ENCODE measurements at places on chromosomes 5 and 9.

DNA sequence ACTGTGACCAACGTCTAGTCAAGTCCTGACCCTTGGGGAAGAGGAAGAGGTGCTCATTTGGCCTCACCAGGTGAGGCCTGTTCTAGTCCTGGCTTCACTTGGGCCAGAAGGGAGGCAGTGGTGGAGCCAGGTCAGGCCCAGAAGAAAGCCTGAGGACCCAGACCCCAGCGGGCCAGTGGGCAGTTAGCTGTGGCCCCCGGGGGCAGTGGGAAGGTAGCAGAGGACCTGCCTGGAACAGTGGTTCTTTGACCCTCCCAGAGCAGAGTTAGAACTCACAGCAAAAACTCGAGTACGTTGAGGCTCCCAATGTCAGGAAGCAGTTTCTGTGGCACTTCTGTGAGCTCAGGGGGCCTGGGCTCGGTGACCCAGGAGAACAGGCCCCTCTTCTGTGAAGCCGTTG lies 66.0 kb upstream of the GARNL3 start:
- DNase-seq, result no peak

DNA sequence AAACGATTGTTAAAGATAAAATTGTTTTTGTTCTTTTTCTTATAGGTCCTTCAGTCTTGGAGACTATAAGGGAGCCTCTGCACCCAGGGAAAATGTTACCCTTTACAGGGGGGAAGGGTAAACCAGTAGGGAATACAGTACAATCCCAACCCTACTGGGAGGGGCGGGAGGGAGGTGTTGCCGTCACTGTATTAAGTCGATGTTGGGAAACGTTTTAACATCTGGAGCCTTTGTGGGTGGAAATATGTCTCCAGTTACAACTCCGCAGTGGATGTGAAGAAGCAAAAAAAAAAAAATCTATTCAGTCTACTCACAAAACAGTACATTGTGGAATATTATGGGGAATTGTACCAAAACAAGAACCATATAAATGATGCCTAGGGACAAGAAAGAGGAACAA lies 47.2 kb upstream of the FCHO2 start:
- DNase-seq, result no peak

- DNase-seq, result peak; percentile 31
Observed at GRCh38 chr5:142984525-142984924, 214.3 kb downstream of the ARHGAP26 start.

DNA sequence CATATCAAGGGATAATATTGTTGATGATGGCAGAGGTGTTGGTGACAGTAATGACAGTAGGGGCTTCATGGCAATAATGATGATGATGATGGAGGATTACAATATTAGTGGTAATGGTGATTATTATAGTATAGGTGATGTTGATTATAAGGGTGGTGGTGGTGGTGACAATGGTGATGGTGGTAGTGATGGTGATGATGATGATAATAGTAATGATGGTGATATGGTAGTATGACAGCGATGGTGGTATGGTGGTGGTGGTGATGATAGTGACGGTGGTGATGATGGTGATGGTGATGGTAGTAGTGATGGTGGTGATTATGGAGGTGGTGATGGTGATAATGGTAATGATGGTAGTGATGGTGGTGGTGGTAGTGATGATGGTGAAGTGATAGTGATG lies 13.6 kb downstream of the KCNIP1 start:
- DNase-seq, result no peak

- peak; percentile 67 for DNase-seq
Observed at GRCh38 chr5:125295405-125295872, 549.0 kb upstream of the ZNF608 start.

- DNase-seq, result no peak
Observed at GRCh38 chr9:99076483-99077171, 28.3 kb upstream of the TGFBR1 start.

GRCh38 chr5:153542536-153542935 lies 52.1 kb downstream of the GRIA1 start:
- DNase-seq, result peak; percentile 29

DNA sequence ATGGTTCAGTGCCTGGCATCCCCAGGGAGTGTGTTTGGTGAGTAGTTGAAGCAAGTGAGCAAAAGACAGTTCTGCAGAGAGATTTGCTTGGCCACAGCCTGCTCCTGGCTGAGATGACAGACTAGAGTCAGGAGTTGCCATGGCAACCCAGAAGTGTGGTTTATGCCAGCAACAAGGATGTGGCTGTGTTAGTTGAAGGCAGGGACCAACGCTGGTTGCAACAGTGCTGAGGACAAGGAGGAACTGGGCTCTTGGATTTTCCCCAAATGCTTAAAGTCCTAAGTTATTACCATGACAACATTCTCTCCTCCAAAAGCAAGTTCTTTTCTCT lies 2.7 kb downstream of the NXNL2 start:
- peak; percentile 87 for DNase-seq

GRCh38 chr5:163938595-163938994 lies 433.2 kb downstream of the MAT2B start:
- DNase-seq, result no peak

Data from fibroblast of skin of back (primary cell).